ENCODE measurements at places on chromosomes 12 and 14. TPM values are rescaled to one million over a fixed set of nuclear protein-coding genes. Genes with fewer than 3 reads are reported as not detected.

Gene TAS2R50
- total RNA-seq = not detected

Gene PIP4P1
- total RNA-seq = 31.7 TPM

Gene BCL2L2
- 17.3 TPM for total RNA-seq

Gene CD69
- total RNA-seq = not detected

Gene OR6C76
- total RNA-seq = not detected

Gene MYO1H
- total RNA-seq = not detected

Gene HHIPL1
- total RNA-seq = 0.28 TPM

Gene LRRC10
- not detected for total RNA-seq

Gene CYP46A1
- 0.20 TPM for total RNA-seq

Gene TTC9
- 3.8 TPM for total RNA-seq

Gene CLEC4E
- 0.66 TPM for total RNA-seq

Gene SOAT2
- 0.30 TPM for total RNA-seq

Gene CELA1
- total RNA-seq = not detected

Gene PRB3
- total RNA-seq = not detected

Gene SYNDIG1L
- total RNA-seq = 0.03 TPM

Gene GDF3
- not detected for total RNA-seq

Gene FAM222A
- 4.6 TPM for total RNA-seq

Gene MNAT1
- total RNA-seq = 40.3 TPM

Gene LBHD2
- not detected for total RNA-seq

Gene GYS2
- not detected for total RNA-seq

Gene FLRT2
- total RNA-seq = 3.0 TPM

Gene FOXG1
- total RNA-seq = 0.19 TPM

Gene ZFP36L1
- total RNA-seq = 188 TPM

Gene TAS2R42
- total RNA-seq = not detected

Gene BICDL1
- total RNA-seq = 4.5 TPM

Gene GAPDH
- 6,774 TPM for total RNA-seq

Gene PLEKHD1
- 0.05 TPM for total RNA-seq

Gene KRT74
- not detected for total RNA-seq

Gene KRT4
- 2.7 TPM for total RNA-seq

Gene TOMM20L
- total RNA-seq = not detected

Gene HOXC12
- not detected for total RNA-seq

Gene POU6F1
- 0.99 TPM for total RNA-seq

Gene CCDC175
- total RNA-seq = not detected

Gene RPGRIP1
- total RNA-seq = 0.28 TPM

Gene SLC48A1
- total RNA-seq = 24.8 TPM

Gene PTPRB
- 0.65 TPM for total RNA-seq

Gene RPAP3
- total RNA-seq = 50.0 TPM

Gene FAM161B
- total RNA-seq = 1.7 TPM

Gene RNASE1
- not detected for total RNA-seq

Gene ALDH1L2
- total RNA-seq = 3.5 TPM

Gene RNASE7
- not detected for total RNA-seq

Gene INSM2
- total RNA-seq = 0.05 TPM

Gene AKAP5
- 0.36 TPM for total RNA-seq

Gene WNK1
- total RNA-seq = 90.5 TPM

Gene CLEC9A
- not detected for total RNA-seq

Gene IL23A
- total RNA-seq = 0.34 TPM

Gene SEL1L
- 16.8 TPM for total RNA-seq

Gene C12orf60
- 1.7 TPM for total RNA-seq

Gene CDH24
- 2.5 TPM for total RNA-seq

Gene ANO4
- total RNA-seq = 0.20 TPM

Gene EDDM3A
- not detected for total RNA-seq

Gene DIO2
- 2.5 TPM for total RNA-seq

Gene PTPRQ
- 0.02 TPM for total RNA-seq

Gene MYG1
- 90.4 TPM for total RNA-seq

Gene FUT8
- 12.3 TPM for total RNA-seq

Gene SMCO3
- 0.02 TPM for total RNA-seq

All from A549 treated with AZD2906 at 1 μM for 4 hours (cell line).